ENCODE measurements at places on chromosomes 6 and 20.
A peak's percentile ranks its signal among the peaks of the same experiment; 100 is the strongest.

DNA sequence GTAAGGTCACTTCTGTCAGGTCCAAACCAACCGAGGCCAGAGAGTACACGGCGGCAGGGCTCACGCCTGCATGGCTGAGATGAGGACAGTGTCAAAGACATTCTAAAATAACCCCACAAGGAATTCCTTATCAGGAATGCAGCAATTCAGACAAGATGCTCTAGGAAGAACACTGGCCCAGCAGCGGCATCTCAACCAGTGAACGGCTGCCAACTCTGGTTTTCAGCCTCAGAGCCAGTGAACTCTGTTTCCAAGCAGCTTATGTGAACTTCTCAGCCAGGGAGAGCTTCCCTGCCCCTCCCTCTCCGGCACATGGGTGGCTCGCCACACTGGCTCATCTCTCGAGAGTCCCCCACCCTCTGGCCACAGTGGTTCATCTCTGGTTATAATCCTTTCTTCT is 36.9 kb downstream of the KCNQ2 start:
- DNase-seq: no peak

DNA sequence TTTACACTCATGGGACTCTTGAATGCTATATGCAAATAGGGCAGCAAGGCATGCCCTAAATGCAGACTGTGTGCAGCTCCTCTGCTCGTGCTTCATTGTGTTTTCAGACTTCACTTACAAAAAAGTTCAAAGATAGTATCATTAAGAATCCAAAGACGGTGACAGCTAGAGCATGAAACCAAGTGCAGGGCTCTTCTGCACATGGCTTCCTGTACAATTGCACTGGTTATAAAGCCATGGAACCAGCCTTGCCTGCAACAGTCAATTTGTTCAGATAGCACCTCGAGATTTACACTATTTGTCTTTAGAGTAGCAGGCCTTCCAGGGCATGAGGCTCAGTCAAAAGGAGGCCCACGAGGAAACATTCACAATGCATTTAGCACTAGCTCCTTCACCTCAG is 35.6 kb downstream of the RFPL4B start:
- DNase-seq: no peak

GRCh38 chr6:18478610-18479009 is 91.5 kb downstream of the RNF144B start:
- DNase-seq: no peak

- DNase-seq: no peak
Measured at GRCh38 chr6:146190581-146190980, 161.7 kb downstream of the GRM1 start.

DNA sequence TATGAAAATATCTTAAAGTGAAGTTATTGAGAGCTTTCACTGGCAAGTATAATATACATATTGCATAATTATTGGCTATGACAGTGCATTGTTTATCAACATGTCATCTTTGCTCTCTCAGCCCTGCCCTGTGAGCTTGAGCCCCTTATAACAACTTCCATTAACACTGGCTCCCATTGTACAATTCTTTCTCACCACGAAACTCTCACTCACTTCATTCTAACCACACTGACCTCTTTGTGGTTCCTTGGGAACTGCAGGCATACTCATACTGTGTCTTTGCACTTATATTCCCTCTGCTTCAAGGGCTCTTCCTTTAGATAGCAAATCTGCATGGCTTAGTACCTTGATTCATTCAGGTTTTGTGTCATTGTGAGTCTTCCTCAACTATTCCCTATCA is 411.8 kb downstream of the CDKAL1 start:
- DNase-seq: no peak

DNA sequence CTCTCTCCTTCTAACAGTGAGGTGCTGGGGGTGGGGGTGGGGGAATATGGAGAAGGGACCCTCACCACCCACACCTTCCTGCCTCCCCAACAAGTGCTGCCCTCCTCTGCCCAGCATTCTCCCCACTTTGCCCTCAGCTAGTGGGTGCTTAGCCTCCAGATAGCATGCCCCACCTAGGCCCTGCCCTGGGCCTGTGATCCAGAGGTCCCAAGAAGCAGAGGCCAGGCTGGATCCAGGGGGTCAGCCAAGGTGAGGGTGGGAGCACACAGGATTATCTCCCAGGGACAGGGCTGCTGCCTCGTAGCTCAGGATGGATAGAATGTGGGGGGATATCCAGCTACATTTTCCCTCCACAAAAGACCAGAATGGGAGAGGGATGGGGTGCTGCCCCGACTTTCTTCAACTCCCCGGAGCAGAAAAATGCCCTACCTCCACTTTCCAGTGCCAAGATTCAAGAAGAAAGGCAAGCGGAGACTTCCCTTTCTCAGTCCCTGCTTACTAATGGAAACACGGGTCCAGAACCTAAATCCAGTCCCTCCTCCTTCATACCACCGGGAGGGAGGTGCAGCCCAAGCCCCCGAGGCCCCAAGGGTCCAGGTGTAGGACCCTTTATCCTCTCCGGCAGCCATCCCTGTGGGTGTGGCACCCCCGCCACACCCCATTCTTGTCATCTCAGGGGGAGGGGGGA is 987 bp downstream of the ADISSP start:
- DNase-seq: no peak

GRCh38 chr20:35942243-35942642 is 12.1 kb downstream of the SCAND1 start:
- DNase-seq: no peak

DNA sequence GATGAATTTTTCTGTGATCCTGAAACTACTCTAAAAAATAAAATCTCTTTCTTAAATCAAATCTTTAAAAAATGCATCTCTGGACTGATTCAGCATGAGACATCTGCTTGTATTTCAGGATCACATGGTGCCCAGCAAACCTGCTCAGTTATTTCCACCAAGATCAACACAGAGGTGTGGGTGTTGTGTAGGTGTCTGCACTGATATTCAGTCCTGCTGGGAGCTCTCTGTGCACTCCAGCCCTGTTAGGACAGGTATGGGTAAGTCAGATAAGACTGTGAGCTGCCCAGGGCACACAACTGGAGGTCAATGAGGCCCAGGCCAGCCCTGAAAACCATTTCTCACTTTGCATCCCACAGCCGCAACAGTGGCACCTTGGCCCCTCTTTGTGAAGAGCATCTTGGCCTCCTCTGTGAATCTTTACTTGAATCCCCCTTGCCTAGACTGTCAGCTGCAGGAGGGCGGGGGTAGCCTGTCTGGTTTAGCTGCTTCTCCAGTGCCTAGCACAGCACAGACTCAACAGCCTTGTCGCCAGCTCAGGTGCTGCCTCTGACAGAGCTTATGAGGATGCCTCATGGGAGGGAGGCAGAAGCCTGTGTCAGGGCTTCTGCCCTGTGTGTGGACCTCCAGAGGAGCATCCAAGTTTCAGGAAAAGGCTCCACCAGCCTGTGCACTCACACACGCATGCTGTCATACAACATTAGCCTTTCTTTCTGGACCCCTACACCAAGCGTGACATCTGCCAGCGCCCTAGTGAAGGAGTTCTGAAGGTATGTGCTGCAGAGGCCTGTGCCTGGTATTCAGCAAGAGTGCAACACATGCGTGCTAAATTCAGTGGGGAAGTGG is 187.6 kb upstream of the CST7 start:
- no peak for DNase-seq

- no peak for DNase-seq
Measured at GRCh38 chr20:2946988-2947961, 74.0 kb downstream of the PTPRA start.

- DNase-seq: no peak
Measured at GRCh38 chr6:25494469-25494868, 157.5 kb upstream of the SCGN start.

DNA sequence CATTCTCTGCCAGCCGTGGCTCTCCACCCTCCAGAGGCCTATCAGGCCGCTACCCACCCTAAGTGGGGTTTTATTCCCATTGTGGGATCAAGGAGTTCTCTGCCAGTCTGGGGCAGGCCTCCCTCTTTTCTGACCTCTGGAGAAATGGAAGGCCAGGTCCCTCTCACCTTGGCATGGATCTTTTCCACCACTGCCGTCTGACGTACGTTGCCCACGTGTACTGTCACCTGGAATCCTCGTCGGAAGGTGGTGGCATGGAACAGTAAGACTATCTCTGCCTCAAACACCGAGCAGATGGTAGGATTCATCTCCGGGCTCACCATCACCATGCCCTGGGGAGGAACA is 7.3 kb downstream of the GTPBP2 start:
- no peak for DNase-seq

GRCh38 chr6:28727559-28728211 is 196.1 kb downstream of the TRIM27 start:
- DNase-seq: no peak

DNA sequence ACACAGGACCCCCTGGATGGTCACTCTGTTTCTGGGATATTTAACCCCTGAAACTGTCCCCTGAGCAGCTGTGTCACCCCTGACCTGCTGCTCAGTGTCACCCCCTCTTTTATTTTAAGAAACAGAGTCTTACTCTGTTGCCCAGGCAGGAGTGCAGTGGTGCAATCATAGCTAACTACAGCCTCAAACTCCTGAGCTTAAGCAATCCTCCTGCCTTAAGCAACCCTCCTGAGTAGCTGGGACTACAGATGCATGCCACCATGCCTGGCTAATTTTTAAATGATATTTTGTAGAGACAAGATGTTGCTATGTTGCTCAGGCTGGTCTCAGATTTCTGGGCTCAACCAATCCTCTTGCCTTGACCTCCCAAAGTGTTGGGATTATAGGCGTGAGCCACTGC is 21.5 kb upstream of the GTSF1L start:
- no peak for DNase-seq

DNA sequence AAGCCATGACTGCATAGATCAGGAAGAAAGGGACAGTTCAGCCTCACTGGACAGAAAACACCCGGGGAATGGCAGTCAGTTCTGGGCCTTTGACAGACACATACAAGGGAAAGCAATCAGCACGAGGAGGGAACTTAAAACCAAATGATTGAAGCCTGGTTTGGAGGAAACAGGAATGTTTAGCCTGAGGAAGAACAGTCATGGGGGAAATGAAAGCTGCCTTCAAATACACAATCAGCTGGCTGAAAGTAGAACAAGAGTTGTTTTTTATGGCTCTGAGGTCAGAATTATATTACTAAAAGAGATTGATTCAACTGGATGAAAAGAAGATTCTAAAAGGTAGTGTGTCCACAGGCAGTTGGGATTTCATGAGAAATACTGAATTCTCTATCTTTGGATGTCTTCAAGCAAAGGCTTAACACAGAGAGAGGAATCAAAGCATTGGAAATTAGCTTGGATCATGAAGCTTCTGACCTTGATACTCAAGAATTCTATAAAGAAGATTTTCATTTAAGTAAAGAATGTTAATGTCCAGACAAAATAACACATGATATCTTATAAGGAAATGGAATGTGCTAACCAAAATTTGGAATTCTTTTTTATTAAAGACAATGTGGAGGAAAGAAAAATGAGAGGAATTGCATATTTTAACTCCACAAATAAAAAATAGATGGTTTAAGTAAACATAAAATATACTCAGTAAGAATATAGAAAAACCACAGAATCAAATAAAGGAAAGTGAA is 216.6 kb downstream of the IBTK start:
- no peak for DNase-seq

- DNase-seq: peak; percentile 73
Measured at GRCh38 chr20:47274401-47275108, 81.9 kb downstream of the ZMYND8 start.

- DNase-seq: no peak
Measured at GRCh38 chr6:14896475-14896874, 349.4 kb upstream of the JARID2 start.

DNA sequence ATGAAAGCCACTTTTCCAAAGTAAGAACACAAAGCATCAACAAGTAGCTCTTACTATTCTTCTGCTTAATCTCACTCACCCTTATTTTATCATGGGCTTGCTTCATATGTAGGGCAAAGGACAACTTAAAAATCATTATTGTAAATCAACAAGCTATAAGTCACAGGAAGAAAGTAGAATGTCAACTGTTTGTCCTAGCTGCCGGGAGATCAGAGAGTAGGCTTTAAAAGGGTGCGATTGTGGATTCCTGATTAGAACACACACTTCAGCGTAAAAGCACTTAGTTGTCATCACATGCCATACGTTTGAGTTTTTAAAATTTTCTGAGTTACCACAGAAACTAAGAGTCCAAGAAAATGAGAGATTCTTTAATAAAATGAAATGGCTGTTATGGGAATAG is 44.4 kb upstream of the NHSL1 start:
- no peak for DNase-seq

GRCh38 chr6:18115356-18115755 is 7.1 kb downstream of the NHLRC1 start:
- no peak for DNase-seq

DNA sequence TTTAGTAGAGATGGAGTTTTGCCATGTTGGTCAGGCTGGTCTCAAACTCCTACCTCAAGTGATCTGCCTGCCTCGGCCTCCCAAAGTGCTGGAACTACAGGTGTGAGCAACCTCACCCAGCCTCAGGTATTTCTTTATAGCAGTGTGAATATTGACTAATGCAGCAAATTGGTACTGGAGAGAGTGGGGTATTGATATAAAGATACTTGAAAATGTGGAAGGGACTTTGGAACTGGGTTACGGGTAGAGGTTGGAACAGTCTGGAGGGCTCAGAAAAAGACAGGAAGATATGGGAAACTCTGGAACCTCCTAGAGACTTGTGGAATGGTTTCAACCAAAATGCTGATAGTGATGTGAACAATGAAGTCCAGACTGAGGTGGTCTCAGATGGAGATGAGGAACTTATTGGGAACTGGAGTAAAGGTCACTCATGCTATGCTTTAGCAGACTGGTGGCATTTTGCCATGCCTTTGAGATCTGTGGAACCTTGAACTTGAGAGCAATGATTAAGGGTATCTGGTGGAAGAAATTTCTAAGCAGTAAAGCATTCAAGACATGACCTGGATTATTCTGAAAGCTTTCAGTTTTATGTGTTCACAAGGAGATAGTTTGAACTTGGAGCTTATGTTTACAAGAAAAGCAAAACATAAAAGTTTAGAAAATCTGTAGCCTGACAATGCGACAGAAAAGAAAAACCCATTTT is 127.2 kb downstream of the DTNBP1 start:
- DNase-seq: no peak

GRCh38 chr6:157585274-157586087 is 204.5 kb downstream of the ZDHHC14 start:
- no peak for DNase-seq

All from Panc1 (cell line).